CD8-positive, alpha-beta T cell (primary cell): ENCODE measurements at places on chromosomes 2 and 18.

DNA sequence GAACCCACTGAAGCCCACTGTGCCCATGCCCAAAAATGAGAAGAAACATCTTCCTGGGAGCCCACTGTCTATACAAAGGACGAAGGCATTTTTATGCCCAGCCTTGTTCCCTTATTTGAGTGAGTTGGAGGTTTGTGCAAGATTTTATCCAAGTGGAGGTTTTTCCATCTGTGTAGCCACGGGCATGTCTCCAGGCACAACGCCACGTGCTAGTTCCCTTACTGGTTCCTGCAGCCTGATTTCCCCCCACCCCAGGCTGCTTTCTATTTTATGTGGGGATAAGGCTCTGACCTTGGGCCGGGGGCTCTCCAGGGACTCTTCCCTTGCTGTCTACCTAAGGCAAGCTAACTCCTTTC is 22.2 kb upstream of the TXNL4A start:
- DNase-seq = no peak

DNA sequence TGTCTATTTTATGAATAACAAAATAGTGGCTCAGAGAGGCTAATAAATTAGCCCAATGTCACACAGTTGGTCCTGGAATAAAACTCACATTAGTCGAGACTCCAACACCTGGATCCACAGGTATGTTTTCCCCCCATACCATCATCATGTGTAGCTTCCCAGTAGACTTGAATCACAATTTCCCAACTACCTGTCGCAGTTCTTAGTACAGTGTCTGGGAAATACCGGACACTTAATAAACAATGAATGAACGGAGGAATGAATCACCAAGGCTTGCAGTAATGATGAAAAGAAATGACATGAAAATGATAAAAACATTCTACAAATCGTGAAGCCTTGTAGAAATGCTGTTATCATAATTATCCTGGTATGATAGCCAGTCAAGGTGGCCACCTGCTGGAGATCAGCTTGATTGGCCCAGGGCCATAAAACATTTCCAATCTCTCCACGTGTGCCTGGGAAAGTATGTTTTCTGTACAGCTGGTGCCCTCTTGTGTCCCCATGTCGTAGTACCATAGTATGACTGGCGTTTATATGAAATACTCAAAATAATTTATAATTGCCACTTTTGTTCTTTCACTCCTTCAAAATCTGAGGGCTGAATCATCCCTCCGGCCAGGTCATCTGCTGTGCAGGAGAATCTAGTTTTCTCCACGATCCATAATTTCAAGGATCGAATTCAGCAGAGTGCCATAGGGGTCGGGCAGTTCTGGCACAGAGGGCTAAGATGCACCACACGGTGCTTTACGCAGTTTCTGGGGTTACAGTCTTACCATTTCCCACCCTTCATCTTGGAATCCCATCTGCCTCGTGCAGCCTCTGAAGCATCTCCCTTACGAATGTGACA is 95.4 kb downstream of the LAMA1 start:
- DNase-seq = no peak

GRCh38 chr2:133418671-133419070 is 149.6 kb downstream of the NCKAP5 start:
- DNase-seq = no peak

GRCh38 chr2:41101281-41101680 is 649.4 kb upstream of the SLC8A1 start:
- no peak for DNase-seq

- DNase-seq = no peak
Observed at GRCh38 chr2:205119136-205119535, 563.2 kb upstream of the NRP2 start.

DNA sequence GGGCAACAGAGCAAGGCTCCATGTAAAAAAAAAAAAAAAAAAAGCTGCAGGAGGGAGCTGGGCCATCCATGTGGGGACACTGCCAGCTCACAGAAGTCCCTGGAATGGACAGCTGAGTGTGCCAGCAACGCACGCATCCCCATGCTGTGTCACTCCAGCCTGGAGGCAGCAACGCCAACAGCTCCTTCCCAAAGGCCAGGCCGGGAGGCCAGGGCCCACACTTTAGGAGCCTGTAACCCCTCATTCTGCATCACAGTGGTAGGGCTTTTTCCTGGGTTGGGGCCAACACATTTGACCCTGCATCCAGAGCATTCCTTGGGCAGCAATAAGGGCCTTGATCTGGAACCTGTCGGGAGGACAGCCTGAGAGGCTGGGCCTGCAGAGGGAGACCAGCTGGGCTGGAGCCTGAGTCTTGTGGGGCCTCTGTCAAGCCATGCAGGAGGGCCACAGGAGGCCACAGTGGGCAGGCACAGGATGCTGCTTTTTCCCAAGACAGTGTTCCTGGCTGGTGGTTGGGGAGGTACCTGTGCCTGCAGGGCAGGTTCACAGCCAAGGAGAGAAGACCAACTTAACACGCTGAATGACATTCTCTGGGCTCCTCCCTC is 16.8 kb upstream of the KCNK3 start:
- no peak for DNase-seq
